ENCODE measurements at places on chromosomes 4 and X. TPM values are rescaled to one million over a fixed set of nuclear protein-coding genes. Genes with fewer than 3 reads are reported as not detected.

DMRTC1 gene
- not detected for total RNA-seq

PRRG3 gene
- not detected for total RNA-seq

ACOT9 gene
- 90.9 TPM for total RNA-seq

FAM236B gene
- not detected for total RNA-seq

TEX13D gene
- total RNA-seq, result not detected

SETD7 gene
- 40.6 TPM for total RNA-seq

PACRGL gene
- 15.2 TPM for total RNA-seq

POU4F2 gene
- not detected for total RNA-seq

PNMA5 gene
- total RNA-seq, result not detected

PDGFRA gene
- 0.40 TPM for total RNA-seq

PPP1R2C gene
- not detected for total RNA-seq

ZNF157 gene
- 0.07 TPM for total RNA-seq

ZNF81 gene
- total RNA-seq, result 6.4 TPM

PCSK1N gene
- 52.0 TPM for total RNA-seq

BTK gene
- 0.20 TPM for total RNA-seq

RFC1 gene
- 18.8 TPM for total RNA-seq

TSPAN7 gene
- 3.2 TPM for total RNA-seq

TMEM271 gene
- not detected for total RNA-seq

ADH4 gene
- total RNA-seq, result not detected

MTHFD2L gene
- total RNA-seq, result 13.7 TPM

RBM47 gene
- 18.7 TPM for total RNA-seq

SCML1 gene
- 5.8 TPM for total RNA-seq

UGDH gene
- 248 TPM for total RNA-seq

DGKK gene
- not detected for total RNA-seq

DUX4 gene
- total RNA-seq, result not detected

DUSP9 gene
- total RNA-seq, result 1.2 TPM

HSFX1 gene
- 0.43 TPM for total RNA-seq

TSPAN6 gene
- total RNA-seq, result 38.3 TPM

RTL3 gene
- not detected for total RNA-seq

AP1AR gene
- 8.6 TPM for total RNA-seq

UGT2A1 gene
- total RNA-seq, result not detected

SHOX gene
- total RNA-seq, result not detected

CDKN2AIP gene
- 8.9 TPM for total RNA-seq
